CD8-positive, alpha-beta memory T cell (primary cell): ENCODE measurements at places on chromosomes 5 and 9. TPM values are rescaled to one million over a fixed set of nuclear protein-coding genes. Genes with fewer than 3 reads are reported as not detected.

The GADD45G gene
- 3.4 TPM for total RNA-seq

The C6 gene
- total RNA-seq: not detected

The CCT5 gene
- total RNA-seq: 532 TPM

The ATOX1 gene
- 91.0 TPM for total RNA-seq

The FOXD4L4 gene
- total RNA-seq: 0.27 TPM

The OLFM1 gene
- total RNA-seq: not detected

The PDGFRB gene
- 2.0 TPM for total RNA-seq

The SPINK4 gene
- total RNA-seq: not detected

The BARHL1 gene
- not detected for total RNA-seq

GRCh38 chr9:87211669-87212068 lies 264.4 kb upstream of the GAS1 start:
- DNase-seq: no peak
- H3K4me1 ChIP-seq: no peaks in the 10 kb centered on the region
- no peaks in the 10 kb centered on the region for H3K36me3 ChIP-seq
- H3K4me3 ChIP-seq: no peak overlapping the region
- H3K27ac ChIP-seq: no peak overlapping the region

DNA sequence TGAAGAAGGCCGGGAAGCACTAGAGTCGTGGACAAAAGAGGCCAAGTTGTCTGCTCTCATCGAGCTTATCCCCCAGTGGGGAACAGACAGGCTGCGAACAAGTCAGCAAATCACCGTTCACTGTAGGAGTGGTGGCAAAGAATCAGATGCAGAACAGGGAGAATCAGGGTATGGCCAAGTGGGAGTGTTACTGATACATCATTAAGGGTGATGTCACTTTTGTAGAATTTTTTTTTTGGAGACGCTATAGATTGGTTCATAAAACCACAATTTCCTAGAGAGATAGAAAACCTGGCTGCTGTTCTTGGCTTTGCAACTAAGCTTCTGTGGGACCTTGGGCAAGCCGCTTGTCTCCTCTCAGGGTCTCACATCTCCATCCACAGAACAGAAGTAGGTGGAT lies 21.3 kb downstream of the SPRY4 start:
- H3K27ac ChIP-seq: no peak overlapping the region
- H3K27me3 ChIP-seq: no peaks in the 10 kb centered on the region
- no peaks in the 10 kb centered on the region for H3K4me1 ChIP-seq
- no peak for DNase-seq
- no peaks in the 10 kb centered on the region for H3K36me3 ChIP-seq

DNA sequence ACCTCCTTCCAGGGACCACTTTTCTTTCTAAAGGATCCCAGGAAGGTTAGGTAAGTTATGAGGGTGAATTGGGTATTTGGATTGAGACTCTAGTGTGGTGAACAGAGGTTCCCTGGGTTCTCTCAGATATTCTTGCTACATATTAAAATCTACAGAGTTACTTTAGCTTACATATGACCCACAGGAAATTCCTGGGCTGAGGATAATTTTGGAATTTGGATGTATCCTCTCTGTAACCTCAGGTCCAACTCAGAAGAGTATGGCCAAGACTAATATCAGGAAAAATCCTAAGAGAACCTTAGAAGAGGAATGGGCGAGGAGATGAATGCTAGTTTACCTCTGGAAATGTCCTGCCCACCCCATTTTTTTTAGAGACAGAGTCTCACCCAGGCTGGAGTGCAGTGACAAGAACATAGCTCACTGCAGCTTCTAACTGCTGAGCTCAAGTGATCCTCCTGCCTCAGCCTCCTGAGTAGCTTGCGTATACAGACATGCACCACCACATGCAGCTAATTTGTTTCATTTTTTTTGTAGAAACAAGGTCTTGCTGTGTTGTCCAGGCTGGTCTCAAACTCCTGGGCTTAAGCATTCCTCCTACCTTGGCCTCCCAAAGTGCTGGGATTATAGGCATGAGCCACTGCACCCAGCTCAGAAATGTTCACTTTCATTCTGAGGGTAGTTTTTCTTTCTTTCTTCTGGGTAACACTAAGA lies 196.4 kb downstream of the ARHGEF28 start:
- H3K27ac ChIP-seq: no peak overlapping the region
- DNase-seq: no peak
- no peaks in the 10 kb centered on the region for H3K27me3 ChIP-seq
- no peaks in the 10 kb centered on the region for H3K4me1 ChIP-seq
- no peak overlapping the region for H3K4me3 ChIP-seq
- no peaks in the 10 kb centered on the region for H3K36me3 ChIP-seq

DNA sequence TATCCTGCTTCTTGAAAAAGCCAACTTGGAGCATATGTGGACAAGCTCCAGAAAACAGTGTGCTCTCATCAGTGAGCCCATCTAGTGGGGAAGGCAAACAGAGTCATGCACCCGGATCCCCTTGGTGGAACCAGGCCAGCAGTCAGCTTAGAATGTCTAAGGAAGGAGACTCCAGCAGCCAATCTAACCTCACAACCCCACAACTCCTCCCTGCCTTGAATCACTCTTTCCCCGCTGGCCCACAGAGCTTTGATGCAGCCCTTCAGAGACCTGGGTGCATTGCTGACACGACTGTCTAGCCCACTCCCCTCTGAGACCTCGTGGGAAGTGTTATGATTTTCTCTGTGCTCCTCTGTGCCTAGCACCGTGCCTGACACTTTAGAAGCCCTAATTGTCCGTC lies 623.7 kb downstream of the BNC2 start:
- no peaks in the 10 kb centered on the region for H3K4me1 ChIP-seq
- H3K4me3 ChIP-seq: no peak overlapping the region
- H3K27ac ChIP-seq: no peak overlapping the region
- no peak for DNase-seq
- no peaks in the 10 kb centered on the region for H3K27me3 ChIP-seq
- H3K36me3 ChIP-seq: no peaks in the 10 kb centered on the region

DNA sequence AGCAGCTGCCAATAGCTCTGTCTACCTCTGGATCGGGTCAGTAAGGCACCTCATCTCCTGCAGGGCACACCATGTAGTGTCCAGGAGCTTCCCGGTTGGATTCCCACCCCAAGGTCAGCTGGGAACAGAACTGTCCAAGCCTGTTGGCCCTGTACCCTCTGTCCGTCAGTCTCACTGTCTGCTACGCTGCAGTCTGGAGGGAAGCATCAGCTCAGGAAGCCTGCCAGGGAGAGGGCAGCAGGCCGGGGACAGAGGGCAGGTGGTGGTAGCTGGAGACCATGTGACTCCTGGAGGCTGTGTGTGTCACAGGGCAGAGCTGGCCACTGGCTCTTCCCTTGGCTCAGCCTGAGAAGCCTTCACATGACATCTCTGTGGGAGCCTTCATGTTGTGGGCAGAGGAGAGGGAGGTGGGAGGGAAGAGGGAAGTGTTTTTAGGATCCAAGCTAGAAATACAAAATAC lies 134.5 kb downstream of the SEC61B start:
- H3K36me3 ChIP-seq: no peaks in the 10 kb centered on the region
- peaks cover 6% of the 10 kb centered on the region for H3K27me3 ChIP-seq
- no peak for DNase-seq
- H3K4me3 ChIP-seq: no peak overlapping the region
